GF-D8 (cell line): ENCODE measurements at places on chromosomes 4 and X.
A peak's percentile ranks its signal among the peaks of the same experiment; 100 is the strongest.

GRCh38 chr4:55729351-55730279, 90.0 kb upstream of the EXOC1L start:
- no peak for DNase-seq

DNA sequence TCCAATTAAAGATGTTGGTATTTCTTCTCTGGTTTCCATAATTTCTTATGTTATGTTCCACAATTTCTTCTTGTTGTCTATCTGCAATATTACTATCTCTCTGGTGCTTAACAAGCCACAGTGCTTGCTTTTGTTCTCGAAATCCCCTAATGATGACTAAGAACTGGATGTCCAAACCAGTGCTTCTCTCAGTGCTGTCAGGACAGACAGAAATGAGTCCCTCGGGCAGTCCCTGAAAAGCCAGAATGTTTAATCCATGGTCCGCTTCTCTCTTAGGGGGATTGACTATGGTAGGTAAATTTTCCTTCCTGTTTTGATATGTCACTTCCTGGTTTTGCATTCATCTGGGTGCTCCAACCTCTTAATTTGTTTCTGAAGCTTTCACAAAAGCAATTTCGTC, 321.6 kb upstream of the PCDH10 start:
- DNase-seq = no peak

DNA sequence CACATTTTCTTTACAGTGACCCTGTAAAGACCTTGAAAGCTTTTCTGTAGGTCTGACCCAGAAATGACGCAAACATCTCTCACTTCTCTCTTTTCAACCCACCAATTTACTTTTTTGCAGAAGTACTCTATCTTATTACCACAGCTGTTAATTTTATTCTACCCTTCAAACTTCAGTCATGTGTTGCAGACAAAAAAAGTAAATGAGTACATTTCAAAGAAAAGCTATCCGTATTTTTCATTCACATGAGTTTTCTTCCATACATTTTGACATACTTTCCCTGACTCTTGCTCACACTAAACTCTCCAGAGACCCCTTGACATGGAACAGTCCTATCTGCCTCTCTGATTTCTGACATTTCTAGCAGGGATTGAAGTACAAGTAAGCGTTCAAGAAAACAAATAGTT, 51.7 kb downstream of the SLC7A11 start:
- peak; percentile 76 for DNase-seq

DNA sequence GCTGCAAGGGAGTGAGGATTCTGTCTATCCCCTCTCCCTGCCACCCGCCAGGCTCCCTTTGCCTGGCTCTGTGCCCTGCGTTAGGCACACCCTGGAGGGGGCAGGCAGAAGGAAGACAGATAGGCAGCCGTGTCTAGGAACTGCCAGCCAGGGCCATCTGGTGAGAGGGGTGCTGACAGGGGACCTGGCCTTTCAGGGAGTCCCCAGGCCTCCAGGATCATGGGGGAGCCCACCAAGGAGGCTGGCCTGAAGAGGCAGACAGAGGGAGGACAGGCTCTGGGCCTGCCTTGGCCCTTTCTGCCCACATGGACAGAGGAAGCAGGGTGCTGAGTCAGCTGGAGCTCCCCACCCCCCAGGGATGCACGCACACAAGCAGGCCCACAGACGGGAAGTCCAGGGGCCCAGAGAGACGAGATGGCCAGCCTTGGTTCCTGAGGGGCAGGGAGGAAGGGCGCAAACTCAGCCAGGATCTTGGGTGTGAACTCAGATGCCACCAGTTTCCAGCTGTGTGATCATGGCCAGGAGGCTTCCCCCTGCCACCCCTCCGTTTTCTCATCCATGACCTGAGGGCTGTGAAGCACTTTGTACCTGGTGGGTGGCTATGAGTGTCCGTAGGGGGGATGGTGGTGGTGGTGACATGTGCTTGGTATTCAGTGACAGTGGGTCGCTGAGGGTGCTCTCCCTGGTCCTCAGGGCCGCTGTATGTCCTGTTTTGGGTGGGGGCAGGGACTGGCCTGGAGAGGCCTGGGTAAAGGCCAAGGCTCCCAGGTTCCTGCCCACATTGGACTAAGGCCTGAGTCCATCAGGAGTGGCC, 1.8 kb downstream of the SH3BP2 start:
- DNase-seq = no peak

- no peak for DNase-seq
Observed at GRCh38 chrX:9369802-9370291, 95.0 kb upstream of the TBL1X start.

- no peak for DNase-seq
Observed at GRCh38 chr4:89416960-89417359, 109.4 kb upstream of the GPRIN3 start.

DNA sequence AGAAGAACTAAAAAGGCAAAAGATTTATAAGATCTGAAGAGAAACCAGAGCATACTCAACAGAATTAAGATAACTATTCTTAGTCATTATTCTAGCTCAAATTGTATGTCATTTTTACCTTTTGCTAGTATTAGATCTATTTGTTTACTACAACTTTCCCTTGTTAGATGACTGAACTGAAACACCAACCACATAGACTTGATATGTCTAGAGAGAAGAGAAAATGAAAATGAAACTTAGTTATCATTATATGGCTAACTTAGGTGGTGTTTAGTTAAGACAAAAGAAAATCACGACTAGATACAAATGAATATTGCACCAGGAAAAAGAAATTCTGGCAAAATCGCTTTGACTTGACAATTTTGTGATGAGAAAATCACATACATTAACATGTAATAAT, 690.8 kb downstream of the PCDH18 start:
- no peak for DNase-seq

DNA sequence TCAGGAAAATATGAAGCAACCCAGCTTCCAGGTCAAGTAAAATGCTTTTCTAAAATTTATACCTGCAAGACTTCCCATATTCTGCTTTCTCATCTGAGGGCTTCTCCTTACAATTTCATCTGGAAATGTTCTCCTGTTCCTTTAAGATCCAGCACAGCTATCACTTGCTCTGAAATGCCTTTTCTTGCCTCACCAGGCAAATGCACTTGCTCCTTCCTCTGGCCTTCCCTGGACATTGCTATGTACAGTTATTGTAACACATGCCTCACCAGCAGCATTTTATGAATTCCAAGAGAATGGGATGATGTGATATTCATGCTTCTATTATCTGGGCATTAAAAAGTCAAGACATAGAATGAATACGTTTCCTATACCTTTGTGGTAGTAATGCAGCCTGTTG, 842.1 kb upstream of the INTU start:
- DNase-seq = no peak

- no peak for DNase-seq
Observed at GRCh38 chrX:11665168-11666111, at the start of gene ARHGAP6. TSS of gene ARHGAP6 (minus strand) at chrX:11665920. CDS start at chrX:11664828, 1,092 bp downstream.

GRCh38 chrX:84118315-84118714, 69.7 kb downstream of the RPS6KA6 start:
- no peak for DNase-seq

GRCh38 chr4:57080781-57081650, 29.2 kb downstream of the IGFBP7 start:
- no peak for DNase-seq

DNA sequence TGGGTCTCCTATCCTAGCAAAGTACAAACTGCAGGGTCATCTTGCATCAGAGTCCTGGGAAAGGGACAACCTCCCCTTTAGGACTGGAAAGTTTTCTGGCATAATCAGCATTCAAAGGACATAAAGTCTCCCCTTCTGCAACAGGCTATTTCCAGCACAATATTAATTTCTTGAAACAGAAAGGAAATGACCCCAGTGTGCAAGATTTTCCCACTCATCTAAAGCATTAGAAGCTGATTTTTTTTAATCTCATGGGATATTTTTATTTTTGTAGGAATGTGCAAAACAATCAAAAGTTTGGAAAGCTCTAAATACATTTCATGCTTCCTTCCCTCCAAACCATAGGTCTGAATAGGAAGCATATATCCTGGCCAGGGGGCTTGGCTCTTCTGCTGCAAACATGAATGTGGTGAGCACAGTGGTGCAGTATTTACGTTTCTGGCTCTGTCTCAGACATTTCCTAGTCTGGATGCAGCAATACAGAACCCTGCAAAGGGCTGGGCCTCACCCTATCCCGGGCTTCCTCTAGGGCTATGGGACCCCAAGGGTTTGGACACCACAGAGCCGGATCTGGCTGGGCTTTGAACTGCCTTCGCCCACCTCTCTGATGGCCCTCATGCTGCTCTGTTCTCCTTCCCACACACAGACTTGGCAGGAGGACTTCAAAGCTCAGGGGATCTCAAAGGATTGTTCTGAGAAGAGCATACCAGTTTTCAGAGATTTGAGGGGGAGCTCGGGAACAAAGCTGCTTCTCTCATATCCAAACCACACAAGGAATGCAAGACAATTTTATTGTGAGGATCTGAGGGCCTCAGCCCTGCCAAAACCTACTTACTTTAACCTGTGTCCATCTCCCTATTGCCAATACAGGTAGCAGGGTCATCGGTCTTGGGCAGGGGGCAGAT, 64.9 kb downstream of the POLR2B start:
- DNase-seq = no peak

DNA sequence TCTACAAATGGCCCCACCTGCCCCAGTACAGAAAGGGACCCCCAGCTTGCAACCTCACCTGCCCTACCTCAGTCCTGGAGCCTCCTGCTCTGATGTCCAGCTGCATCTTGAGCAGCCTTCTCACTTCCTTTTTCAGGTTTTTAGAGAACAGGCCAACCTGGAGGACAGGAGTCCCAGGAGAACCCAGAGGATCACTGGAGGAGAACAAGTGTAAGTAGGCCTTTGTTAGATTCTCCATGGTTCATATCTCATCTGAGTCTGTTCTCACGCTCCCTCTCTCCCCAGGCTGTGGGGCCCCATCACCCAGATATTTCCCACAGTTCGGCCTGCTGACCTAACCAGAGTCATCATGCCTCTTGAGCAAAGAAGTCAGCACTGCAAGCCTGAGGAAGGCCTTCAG, 3.6 kb downstream of the MAGEA11 start:
- no peak for DNase-seq

- DNase-seq = peak; percentile 6
Observed at GRCh38 chr4:186067757-186068385, 1.1 kb upstream of the TLR3 start.

- no peak for DNase-seq
Observed at GRCh38 chr4:91330555-91331137, 973.1 kb upstream of the GRID2 start.

DNA sequence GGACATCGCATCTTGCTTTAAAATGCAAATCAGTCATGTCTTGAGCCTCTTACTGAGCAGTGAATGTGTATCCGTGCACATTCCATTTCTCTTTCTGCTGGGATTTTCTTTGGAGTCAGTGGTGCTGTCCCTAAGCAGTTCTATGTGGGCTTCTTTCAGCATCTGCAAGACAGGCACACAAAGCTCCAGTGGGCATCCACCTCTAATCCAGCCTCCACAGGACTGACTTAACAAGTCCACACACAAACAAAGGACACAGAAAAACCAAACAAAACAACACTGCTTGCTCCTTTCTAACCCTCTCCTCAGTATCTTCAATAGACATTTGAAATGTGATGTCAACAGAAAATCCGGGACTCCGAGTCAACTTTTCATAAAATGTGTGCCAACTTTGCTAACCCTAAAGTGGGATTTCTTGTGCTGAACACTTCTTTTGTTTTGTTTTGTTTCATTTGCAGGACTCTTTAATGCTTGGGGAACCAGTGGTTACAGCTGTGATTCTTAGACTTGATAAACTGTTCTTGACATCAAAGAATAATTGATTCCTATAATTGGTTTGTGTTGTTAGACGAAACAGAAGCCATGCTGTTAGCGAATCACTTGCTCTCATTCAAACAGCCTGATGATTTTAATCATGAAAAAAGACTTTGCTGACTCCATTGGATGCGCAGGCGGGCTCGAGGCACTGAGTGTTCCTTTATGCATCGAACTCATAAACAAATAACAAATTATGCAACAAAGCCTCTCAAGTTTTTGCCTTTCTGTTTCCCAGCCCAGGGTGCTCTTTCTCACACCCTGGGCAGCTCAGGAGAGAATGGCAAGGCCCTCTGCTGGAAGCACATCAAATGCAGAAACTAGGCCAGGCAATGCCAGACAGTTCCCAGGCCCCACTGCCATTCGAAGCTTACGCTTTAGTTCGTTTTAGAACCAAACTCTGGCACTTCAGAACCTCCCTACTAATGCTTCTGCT, 20.1 kb downstream of the ETNPPL start:
- no peak for DNase-seq

DNA sequence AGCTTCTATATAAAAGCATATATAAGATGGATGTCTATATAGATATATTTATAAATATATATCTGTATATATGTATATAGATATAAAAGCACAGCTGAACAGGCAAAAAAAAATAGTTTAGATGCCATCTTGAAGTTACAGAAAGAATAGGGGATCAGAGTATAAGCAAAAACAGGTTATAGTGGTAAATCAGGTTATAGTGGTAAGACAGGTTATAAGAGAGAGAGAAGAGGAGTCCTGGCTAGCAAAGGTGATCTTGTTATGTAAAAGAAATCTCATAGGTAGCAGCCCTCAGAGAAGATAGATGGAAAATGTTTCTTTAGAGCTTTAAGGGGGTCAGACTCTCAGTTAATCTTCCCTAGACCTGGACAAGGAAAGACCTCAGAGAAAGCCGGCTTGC, 1263.1 kb downstream of the PCDH7 start:
- no peak for DNase-seq
